GM04504 (cell line): ENCODE measurements at places on chromosomes 3 and 15.

GRCh38 chr15:68646696-68647095 is 67.9 kb downstream of the CORO2B start:
- no peak for DNase-seq

DNA sequence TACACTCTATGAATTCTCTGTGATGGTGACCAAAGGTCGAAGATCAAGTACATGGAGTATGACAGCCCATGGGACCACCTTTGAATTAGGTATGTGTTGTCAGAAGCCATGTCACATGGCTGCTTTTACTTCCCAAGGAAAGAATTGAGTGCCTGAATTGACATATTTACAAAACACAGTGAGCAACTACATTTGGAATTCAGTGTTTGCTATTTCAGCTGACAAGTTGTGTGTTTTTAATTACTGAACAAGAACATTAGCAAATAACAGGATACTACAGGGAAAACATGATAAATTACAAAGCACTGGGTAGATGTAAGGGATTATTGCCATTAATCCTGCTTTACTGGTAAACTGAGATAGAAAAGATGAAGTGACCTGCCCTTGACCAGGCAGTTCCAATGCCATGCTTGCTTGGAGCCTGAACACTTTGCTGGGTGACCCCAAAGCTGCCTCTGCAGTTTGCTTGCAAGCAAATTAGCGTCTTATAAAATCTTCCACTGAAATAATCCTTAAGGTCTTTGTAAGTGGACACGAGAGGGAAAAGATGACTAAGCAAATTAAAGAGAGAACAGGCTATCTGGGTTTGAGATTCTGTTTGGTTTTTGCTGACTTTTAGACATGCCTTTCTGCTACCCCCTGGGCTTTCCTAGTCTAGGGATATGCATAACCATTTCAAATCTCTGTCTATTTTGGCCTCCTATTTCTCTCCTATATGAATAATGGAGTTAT is 98.2 kb downstream of the HCN4 start:
- DNase-seq: no peak

DNA sequence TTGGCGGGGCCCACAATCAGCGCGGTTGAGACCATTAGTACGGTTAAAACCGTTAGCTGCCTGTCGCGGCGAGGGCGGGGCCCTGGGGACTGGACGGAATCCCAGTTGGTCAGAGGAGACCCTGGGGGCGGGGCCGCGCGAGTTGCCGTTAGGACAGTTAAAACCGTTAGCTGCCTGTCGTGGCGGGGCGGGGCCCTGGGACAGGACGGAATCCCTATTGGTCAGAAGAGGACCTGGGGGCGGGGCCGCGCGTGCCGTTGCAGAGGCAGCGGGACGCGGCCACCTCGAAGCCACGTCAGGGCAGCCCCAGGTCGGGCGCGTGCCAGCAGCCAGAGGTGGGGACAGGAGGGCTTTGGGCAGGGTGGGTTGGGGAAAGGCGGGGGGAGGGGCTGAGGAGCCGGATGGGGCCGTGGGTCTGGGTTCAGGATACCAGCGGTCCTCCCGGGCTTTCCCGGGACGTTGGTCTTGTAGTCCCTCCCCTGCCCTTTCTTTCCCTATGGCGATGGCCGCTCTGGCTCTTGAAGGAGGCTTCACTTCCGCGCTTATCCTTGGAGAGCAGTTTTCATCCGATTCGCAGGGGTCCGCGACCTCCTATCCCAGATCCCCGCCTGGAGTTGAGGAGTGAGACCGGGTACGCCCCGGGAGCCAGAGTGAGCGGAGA is 28.0 kb downstream of the KLHDC8B start:
- DNase-seq: peak; percentile 31

GRCh38 chr3:167864552-167864874 is 129.0 kb downstream of the SERPINI1 start:
- no peak for DNase-seq

GRCh38 chr15:101445562-101446517 is 43.7 kb downstream of the PCSK6 start:
- no peak for DNase-seq

GRCh38 chr15:41568350-41569017 is 9.5 kb downstream of the TYRO3 start:
- no peak for DNase-seq

- DNase-seq: no peak
Observed at GRCh38 chr15:26561896-26562295, 211.0 kb downstream of the GABRB3 start.

DNA sequence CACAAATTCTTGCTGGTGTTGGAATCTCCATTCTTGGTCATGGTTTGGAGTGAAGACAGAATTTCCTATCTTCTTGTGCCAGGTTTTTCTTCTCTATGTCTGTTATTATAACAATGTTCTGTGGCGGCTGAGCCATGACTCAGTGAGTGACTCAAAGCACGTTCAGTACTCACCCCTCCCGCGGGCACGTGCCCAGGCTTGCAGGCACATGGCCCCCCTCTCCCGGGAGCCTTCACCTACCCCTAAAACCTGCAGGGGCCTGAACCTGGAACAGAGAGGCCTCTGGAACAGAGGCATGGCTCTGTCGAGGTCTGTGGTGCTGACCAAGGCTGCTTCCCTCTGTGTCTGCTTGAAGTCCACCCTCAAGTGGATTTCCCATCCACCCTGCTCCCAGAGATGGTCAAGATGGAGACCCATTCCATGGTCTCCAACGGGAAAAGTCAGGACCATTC is 27.6 kb downstream of the PLXNB1 start:
- DNase-seq: peak; percentile 78

GRCh38 chr3:123283074-123283473 is 81.3 kb downstream of the SEC22A start:
- DNase-seq: no peak

GRCh38 chr3:125318167-125318865 is 56.8 kb downstream of the ZNF148 start:
- no peak for DNase-seq

GRCh38 chr15:80820092-80820491 is 40.9 kb downstream of the CEMIP start:
- DNase-seq: no peak

- no peak for DNase-seq
Observed at GRCh38 chr3:4627651-4628375, 134.7 kb downstream of the ITPR1 start.

- no peak for DNase-seq
Observed at GRCh38 chr3:8579096-8579495, 65.5 kb downstream of the SSUH2 start.

DNA sequence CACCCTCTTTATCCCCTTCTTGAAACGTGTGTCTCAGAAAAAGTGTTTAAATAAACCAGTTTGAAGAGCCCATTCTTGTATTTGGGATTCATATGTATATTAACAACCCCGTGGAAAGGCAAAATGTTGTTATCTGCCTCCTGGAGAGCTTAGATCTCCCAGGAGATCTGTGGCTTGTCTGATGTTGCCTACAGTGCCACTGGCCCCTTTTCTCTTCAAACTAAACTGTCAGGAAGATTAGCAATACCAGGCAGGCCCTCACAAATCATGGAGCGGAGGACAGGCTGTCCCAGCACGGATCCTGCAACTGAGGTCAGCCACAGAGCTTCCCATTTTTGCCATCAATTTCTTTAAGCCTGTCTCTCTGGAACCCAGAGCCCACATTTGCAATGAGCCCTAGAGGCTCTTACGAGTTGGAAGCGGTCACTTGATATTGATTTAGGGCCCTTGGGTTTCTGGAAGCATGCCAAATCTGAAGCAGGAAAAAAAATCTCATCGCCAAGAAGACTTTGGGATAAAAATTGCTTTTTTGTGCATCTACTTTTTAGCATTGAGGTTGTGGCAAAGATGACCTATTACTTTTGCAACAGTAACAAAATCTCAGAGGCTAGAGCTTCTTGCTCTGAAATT is 234.1 kb downstream of the OPA1 start:
- DNase-seq: no peak

GRCh38 chr3:185820973-185821758 is 3.7 kb downstream of the IGF2BP2 start:
- DNase-seq: no peak

- no peak for DNase-seq
Observed at GRCh38 chr15:31371520-31372240, 45.0 kb downstream of the KLF13 start.

- no peak for DNase-seq
Observed at GRCh38 chr15:89195836-89196235, 25.5 kb downstream of the RLBP1 start.

DNA sequence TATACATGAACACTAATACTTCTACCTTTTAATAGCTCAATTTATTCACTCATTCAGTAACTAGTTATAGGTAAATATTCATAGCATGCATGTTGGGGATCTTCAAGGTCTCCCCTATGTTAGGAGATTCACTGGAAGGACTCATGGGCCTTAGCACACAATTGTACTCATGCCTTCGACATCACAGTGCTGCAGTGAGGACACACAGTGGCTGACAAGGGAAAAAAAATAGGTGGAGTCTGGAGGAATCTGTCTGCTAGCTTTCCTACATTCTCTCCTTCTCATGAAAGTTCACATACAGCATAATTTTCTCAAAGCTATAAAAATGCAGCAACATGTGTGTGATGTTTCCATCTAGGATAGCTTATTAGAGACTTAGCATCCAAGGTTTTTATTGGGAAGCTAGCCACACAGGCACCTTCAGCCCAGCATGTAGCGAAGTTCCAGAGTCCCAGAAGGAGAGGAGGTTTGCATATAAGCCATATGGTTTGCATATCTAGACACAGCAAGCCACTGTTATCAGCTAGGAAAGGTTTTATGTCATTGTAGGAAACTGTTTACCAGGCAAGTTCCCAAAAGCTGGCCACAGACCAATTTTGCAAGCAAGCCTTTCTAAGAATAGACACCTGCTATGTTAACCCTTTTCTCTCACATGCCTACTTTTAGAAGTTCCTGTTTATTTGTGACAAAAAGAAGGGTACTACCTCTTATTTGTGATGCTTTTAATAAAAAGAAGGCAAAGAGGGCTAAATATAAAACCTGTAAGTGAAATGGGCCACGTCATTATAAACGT is 46.4 kb downstream of the MORC1 start:
- DNase-seq: no peak

DNA sequence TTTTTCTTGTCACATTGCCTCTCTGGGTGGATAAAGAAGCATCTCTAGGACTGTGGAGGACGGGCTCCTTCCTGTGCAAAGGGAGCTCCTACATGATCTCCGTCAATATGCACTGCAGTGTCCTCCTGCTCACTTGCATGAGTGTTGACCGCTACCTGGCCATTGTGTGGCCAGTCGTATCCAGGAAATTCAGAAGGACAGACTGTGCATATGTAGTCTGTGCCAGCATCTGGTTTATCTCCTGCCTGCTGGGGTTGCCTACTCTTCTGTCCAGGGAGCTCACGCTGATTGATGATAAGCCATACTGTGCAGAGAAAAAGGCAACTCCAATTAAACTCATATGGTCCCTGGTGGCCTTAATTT is 478 bp downstream of the GPR15 start:
- no peak for DNase-seq

DNA sequence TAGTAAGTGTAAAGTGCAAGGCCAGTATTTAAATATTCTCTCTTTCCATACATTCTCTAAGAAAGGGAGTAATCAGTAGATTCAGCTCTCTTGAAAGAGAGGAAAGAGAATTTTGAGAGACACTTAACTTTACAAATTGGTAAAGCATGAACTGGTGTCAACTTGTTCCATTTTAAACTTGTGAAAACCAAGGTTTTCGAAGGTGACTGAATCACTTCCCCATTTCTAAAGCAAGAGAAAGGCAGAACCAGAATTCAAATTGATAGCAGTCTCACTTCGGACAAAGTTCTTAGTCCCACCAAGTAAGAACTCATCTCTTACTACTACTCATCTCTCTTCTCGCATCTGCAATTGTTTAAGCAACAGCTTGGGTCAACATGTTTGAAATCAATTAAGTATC is 22.4 kb downstream of the TJP1 start:
- DNase-seq: no peak

DNA sequence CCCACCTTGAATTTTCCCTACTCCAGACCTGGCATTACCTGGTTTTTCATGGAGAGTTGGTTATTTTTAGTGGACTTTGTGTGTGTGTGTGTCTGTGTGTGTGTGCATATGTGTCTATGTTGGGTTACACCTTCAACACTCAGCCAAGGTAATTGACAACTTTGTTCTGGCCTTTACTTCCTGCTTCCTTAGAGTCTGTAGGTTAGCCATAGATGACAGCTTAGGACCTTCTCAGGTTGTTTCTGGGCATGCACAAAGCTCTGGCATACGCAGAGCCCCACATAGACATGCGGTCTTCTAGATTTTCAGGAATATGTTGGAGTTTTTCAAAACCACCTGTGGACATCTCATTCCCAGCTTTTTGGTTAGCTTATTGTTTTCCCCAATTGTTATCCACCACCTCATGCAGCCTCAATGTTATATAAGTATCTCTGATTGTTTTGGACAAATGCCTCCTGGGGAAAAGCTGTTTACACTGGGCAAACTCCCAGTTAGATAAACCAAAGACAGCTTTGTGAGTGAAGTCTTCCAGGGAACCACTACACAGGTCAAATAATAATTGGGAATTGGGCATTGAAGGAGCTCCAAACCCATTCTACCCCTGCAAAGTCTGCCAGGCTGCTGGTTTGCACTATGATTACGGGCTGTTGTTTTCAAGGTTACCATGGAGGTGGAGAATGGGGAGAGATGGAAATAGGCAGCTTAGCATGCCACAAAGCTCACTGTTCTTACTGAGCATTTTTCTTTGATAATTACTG is 201.2 kb downstream of the ADAMTSL3 start:
- DNase-seq: no peak

DNA sequence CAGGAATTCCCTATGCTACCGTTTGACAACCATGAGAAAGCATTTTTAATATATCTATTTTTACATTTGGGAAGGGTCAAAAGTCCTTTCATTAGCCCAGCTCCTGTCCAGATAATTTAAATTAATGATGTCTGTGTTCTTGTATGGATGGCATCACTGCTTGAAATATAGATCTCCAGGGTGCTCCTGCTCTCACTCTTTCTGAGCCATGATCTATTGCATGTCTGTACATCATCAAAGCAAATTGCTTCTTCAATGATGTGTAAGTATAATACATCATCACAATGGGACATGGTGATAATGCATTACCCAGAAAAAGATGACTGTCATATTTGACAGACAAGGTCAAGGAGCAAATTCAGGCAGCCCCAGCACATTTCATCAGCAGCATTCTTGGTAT is 223.6 kb upstream of the CNTN6 start:
- no peak for DNase-seq

- no peak for DNase-seq
Observed at GRCh38 chr3:197858598-197858997, 67.5 kb downstream of the LRCH3 start.

- no peak for DNase-seq
Observed at GRCh38 chr15:90873998-90874605, 5.7 kb downstream of the FURIN start.

DNA sequence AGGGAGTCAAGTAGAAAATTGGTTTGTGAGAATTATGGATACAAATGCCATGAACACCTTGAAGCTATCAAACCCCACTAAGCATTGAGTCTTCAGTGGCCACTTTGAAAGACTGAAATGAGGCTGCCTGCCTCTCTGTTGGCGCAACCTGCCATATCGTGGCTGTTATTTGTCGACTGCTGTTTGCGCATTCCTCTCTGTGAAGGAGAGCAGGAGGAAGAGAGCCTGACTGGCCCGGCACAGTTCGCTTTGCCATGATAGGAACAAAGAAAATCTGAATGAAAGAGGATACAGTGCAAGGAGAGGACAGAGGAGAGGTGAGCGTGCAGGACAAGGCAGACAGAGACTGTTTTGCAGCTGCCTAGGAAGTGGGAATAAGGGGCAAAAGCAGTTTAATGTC is 289.4 kb downstream of the RYR3 start:
- no peak for DNase-seq
